ENCODE measurements at places on chromosomes 4 and X.

DNA sequence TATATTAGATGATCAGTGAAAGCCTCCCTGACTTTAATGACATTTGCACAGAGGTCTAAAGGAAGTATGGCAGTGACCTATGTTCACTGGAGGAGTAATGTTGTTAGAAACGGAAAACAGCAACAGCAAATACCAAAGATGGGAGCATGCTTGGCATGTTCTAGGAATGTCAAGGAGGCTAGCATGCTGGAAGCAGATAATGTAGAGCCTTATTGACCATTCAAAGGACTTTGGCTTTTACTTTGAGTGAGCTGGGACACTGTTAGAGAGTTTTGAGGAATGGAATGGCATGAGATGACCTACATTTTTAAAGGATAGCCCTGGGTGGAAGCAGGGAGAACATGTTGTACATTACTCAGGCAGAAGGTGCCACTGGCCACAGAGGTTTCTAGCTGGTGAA lies 6.0 kb downstream of the RPA4 start:
- DNase-seq: no peak

GRCh38 chr4:52991472-52991871 lies 129.4 kb downstream of the RASL11B start:
- no peak for DNase-seq

GRCh38 chr4:156615066-156615531 lies 356.5 kb downstream of the PDGFC start:
- peak; percentile 19 for DNase-seq

DNA sequence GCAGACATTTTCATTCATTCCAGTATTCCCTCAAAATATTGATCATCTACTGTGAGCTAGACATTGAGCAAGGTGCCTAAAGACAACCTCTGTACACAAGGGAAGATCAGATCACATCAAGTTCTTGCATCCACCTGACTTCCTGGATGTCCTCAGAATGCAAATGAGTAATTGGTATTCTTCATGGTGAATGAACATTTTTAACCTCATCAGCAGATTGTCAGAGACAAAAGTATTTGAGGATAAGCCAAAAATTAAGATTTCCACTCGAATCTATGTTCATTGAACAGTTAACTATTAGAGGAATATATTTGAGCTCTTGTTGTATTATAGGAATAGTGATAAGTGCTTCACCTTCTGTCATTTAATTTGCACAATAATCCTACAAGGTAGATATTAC lies 1.3 kb downstream of the SMARCAD1 start:
- DNase-seq: no peak

- no peak for DNase-seq
Observed at GRCh38 chr4:186216465-186217024, 10.8 kb upstream of the KLKB1 start.

Measured in breast epithelium (tissue), 4 donors.